ENCODE measurements at places on chromosomes 7 and 10.

DNA sequence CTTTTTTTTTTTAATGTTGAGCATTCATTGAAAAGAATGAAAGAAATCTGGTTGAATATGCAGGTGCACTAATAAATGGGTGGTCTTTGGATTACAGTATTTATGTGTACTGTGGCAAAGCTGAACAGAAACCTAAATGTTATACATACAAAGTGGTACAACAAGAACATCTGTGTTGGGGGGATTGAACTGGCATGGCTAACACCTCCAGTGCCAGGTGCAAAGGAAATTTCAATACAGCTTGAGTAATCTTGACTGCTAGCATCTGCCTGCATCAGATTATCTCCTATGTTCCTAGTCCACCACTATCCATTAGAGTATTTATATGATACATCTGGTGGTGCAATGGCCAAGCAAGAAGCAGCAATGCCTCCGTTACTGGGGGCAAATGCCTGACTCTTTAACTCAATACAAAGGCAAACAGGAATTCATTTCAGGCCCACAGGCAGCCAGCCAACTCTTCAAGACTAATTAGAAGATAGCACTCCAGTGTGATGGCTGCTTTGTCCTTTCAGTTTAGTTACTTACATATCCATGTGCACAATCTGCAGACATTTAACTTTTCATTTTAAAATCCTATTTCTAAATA is 220.5 kb upstream of the ETV1 start:
- DNase-seq, result peak; percentile 24

DNA sequence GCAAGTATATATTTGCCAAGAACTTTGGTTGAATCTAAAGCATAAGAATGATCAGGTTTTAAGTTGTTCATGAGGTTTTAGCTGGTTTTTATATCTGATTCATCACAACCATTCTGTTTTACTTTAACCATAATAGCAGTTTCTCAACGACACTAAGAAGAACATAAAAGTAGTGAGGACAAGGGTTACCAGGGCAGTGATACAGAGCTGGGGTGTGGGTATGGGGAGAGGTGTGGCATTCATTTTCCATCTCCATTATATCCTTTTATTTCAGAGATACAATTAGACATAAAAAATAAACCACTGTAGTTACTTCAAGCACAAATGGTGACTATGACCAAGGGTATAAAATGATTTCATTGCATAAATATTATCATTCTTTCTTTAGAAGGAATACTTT is 149.8 kb upstream of the STEAP4 start:
- no peak for DNase-seq

DNA sequence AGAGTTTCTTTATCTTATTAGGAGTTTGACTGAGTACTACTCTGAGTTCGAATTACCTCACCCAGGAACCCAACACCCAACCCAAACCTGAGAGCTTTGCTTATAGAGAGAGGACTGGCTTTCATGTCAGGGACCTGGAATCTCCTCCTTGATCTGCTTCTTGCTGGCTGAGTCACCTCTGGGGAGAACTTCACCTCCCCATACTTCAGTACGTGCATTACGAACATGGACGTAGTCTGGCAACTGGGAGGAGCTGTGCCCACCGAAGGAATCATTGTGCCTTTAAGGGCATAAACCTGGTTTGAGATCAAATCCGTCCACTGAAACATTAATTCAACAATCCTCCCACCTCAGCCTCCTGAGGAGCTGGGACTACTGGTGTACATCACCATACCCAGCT is 12.2 kb upstream of the PSAP start:
- DNase-seq, result no peak

GRCh38 chr7:64581926-64582894 is 19.3 kb upstream of the ZNF680 start:
- DNase-seq, result no peak

DNA sequence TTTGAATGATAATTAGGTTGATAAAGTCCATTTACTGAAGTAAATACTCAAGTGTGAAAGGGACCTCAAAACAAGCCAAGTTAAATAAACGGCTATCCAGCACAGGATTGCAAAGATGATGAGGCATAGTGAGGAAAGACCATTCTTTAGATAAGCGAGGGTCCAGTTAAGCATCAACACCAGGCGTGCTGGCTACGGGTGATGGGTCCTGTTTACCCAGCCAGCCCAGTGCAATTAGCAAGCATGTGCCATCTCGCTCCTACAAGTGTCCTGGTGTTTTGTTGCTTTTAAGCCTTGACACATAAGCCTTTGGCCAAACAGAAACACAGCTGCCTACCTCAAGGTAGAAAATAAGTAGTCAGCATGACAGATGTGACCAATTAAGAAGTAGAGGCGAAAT is 7.1 kb downstream of the NEBL start:
- DNase-seq, result peak; percentile 93

DNA sequence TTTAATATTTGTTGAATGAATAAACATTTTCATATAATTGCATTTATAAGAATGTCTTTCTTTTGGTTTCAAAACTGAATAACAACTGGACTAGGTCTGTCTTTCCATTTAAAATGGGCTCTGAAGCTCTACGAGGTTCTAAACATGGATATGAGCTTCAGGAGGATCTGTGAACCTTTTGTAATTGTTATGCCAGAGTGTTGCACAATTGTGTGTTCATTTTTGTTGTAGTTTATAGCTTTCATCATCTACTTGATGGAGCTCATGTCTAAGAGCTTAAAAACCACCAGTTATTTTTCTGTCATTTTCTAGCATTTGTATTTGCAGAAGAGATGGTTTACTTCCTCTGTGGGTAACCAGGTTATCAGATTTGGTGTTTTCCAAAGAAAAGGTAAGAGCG is 265.7 kb upstream of the NPY start:
- DNase-seq, result no peak

- DNase-seq, result no peak
Observed at GRCh38 chr10:93076871-93077270, 3.2 kb downstream of the CYP26A1 start.

DNA sequence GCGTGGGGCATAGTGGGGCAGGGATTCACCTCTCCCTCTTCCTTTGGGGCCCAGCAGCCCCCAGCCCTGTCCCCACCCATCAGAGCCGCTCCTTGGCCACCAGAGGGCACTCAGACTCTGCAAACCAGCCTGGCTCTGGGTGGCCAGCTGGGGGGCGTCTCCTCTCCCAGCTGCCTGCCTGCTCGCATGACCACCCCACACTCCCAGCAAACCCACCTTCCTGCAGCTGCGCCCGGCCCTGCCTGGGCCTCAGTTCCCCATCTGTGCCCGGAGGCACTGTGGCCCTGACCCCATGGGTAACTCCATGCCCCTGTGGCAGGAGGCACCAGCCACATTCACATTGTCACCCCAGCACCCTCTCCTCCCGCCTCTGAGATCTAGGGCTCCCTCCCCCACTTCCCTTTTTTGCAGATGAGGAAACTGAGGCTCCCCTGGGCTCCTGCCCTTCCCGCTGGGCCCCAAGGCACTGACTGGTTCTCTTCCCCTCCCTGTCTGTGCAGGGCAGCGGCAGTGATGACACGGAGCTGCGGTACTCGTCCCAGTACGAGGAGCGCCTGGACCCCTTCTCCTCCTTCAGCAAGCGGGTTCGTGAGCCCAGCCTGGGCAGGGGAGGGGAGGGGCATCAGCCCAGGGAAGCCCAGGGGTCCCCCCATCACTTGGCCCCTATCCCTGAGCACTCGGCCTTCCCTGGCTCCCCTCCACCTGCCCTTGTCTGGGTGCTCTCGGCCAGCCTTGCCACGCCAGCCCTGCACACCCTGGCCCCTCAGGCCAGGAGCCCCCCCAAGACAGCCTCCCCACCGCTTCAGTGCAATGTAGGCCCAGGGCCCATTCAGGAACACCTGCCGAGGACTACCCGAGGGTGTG is 6.9 kb upstream of the SH2B2 start:
- peak; percentile 80 for DNase-seq

DNA sequence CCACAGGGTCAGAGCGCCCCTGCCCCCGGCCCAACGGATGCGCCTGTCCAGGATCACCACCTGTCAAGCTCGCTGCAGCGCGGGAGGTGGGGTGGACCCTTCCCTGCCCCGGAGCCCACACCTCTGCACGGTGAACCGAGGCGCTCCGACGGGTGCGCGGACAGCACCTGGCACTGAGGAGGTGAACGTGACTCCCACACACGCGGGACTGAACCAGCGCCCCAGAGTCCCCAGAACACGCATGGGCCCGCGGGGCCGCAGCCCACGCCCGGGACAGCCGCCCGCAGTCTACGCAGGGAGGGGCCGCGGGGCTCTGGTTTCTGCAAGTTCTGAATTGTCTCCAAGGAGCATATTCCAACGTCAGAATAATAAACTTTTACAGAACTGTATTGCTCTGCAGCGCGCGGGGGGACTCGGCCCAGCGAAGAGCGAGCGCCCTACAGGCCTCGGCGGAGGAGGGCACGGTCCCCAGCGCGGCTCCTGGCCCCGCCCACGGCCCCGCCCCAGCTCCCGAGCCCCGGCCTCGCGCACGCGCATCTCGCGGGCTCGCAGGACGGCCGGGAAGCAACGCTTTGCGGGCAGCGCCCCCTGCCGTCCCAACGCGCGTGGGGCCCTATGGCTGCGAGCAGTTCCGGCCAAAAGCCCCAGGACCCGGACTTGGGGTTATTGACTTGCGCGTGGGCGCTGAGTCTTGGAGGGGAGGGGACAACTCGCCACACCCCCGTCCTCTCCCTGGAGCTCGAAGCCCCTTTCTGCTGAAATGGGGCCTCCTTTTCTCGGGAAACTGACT is 29.7 kb downstream of the OAT start:
- DNase-seq, result peak; percentile 84
